ENCODE measurements at places on chromosomes 3 and 15. TPM values are rescaled to one million over a fixed set of nuclear protein-coding genes. Genes with fewer than 3 reads are reported as not detected.
A peak's percentile ranks its signal among the peaks of the same experiment; 100 is the strongest.

Gene CCDC54
- total RNA-seq, result not detected

Gene DNAH1
- total RNA-seq, result 69.2 TPM

Gene ZNF662
- 5.6 TPM for total RNA-seq

Gene FAH
- 8.1 TPM for total RNA-seq

Gene GNB4
- total RNA-seq, result 11.3 TPM

GRCh38 chr3:52299879-52300611 lies 12.4 kb downstream of the GLYCTK start:
- H3K27ac ChIP-seq, result no peak overlapping the region
- H3K36me3 ChIP-seq, result no peaks in the 10 kb centered on the region
- H3K27me3 ChIP-seq, result no peaks in the 10 kb centered on the region
- DNase-seq, result no peak
- no peaks in the 10 kb centered on the region for H3K4me1 ChIP-seq

DNA sequence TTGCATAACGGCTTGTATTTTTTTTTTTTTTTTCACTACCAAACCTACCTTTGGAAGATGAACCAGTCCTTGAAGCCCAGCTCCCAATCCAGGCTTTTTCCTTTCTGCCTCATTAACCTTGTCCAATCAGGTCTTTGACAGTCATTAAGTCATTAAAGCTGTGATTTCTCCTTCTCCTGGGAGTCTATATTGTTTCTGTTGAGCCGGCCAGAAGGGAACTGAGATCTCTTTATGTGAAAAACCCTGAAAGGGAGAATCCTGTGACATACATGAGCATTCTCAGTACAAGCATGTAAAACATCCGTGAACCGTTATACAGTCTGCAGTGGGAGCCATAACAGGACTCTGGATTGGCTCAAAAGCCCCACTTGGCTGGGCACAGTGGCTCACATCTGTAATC lies 40.0 kb downstream of the ZNF589 start:
- no peaks in the 10 kb centered on the region for H3K27me3 ChIP-seq
- H3K36me3 ChIP-seq, result no peaks in the 10 kb centered on the region
- no peaks in the 10 kb centered on the region for H3K4me1 ChIP-seq
- H3K4me3 ChIP-seq, result no peak overlapping the region
- no peak for DNase-seq
- no peak overlapping the region for H3K27ac ChIP-seq

DNA sequence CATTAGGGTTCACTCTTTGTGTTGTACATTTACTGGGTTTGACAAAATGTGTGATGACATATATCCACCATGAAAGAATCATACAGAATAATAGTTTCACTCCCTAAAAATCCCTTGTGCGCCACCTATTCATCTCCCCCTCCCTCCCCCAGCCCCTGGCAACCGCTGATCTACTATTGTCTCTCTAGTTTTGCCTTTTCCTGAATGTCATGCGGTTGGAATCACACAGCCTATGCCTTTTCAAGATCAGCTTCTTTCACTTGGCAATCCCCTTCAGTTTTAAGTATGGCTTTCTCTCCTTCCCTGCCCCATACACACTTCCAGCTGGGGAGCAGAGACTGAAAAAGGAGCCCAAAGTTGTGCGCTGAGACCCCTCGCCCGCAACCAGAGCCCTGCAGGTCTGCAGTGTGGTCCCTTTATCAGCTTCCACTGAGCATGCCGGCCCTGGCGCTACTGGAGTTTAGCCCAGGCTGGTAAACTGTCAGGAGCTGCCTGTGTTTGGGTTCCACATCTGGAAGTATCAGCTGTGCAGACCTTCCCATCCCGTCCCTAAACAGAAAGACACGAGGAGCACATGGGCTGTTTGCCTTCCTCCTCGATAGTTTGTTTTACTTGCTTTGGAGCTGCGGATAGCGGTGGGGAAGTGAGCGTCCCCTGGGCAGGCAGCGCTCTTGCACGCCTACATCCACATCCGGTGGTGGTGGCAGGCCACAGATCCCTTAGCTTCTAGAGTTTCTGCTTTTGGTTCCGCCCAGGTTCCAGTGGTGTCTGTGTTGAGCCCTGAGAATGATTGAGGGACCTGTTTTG lies 12.3 kb downstream of the BOC start:
- H3K4me3 ChIP-seq, result no peak overlapping the region
- H3K27me3 ChIP-seq, result no peaks in the 10 kb centered on the region
- H3K27ac ChIP-seq, result no peak overlapping the region
- no peaks in the 10 kb centered on the region for H3K4me1 ChIP-seq
- no peak for DNase-seq

GRCh38 chr15:72034859-72035650 lies 82.9 kb downstream of the MYO9A start:
- H3K4me3 ChIP-seq, result no peak overlapping the region
- DNase-seq, result no peak
- H3K36me3 ChIP-seq, result no peaks in the 10 kb centered on the region
- H3K4me1 ChIP-seq, result no peaks in the 10 kb centered on the region
- H3K27me3 ChIP-seq, result no peaks in the 10 kb centered on the region

- H3K4me1 ChIP-seq, result no peaks in the 10 kb centered on the region
- no peak overlapping the region for H3K4me3 ChIP-seq
- no peaks in the 10 kb centered on the region for H3K27me3 ChIP-seq
- DNase-seq, result no peak
- no peaks in the 10 kb centered on the region for H3K36me3 ChIP-seq
- no peak overlapping the region for H3K27ac ChIP-seq
These were observed 164.8 kb upstream of the NUDT16 start for GRCh38 chr3:131216801-131217200.

GRCh38 chr3:187976365-187976900 lies 177.5 kb upstream of the LPP start:
- no peak overlapping the region for H3K4me3 ChIP-seq
- H3K4me1 ChIP-seq, result peaks cover 40% of the 10 kb centered on the region
- H3K36me3 ChIP-seq, result no peaks in the 10 kb centered on the region
- no peaks in the 10 kb centered on the region for H3K27me3 ChIP-seq
- H3K27ac ChIP-seq, result no peak overlapping the region

GRCh38 chr3:94106268-94106667 lies 43.4 kb downstream of the NSUN3 start:
- no peak for DNase-seq
- no peaks in the 10 kb centered on the region for H3K4me1 ChIP-seq
- no peak overlapping the region for H3K27ac ChIP-seq
- no peaks in the 10 kb centered on the region for H3K27me3 ChIP-seq
- H3K4me3 ChIP-seq, result no peak overlapping the region

DNA sequence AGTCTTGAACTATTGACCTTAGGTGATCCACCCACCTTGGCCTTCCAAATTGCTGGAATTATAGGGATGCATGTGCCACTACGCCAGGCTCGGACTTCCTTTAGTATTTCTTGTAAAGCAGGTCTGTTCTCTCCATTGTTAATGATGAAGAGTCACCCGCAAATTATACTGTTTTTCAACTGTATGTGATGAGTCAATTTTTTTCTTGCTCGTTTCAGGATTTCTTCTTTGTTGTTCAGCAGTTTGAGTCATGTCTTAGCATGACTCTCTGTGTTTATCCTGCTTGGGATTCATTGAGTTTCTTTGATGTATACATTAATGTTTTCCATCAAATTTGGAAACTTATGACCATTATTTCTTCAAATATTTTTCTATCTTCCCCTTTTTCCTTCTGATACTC lies 28.9 kb downstream of the GRAMD1C start:
- H3K4me3 ChIP-seq, result no peak overlapping the region
- no peaks in the 10 kb centered on the region for H3K36me3 ChIP-seq
- H3K27me3 ChIP-seq, result no peaks in the 10 kb centered on the region

GRCh38 chr3:50275996-50276761 lies 2.7 kb upstream of the LSMEM2 start:
- H3K27ac ChIP-seq, result no peak overlapping the region
- DNase-seq, result no peak
- peaks cover 23% of the 10 kb centered on the region for H3K27me3 ChIP-seq
- H3K36me3 ChIP-seq, result no peaks in the 10 kb centered on the region

GRCh38 chr15:67180514-67181191 lies 73.8 kb downstream of the AAGAB start:
- no peak for DNase-seq
- H3K36me3 ChIP-seq, result no peaks in the 10 kb centered on the region
- H3K27me3 ChIP-seq, result no peaks in the 10 kb centered on the region
- H3K27ac ChIP-seq, result no peak overlapping the region
- H3K4me1 ChIP-seq, result no peaks in the 10 kb centered on the region
- no peak overlapping the region for H3K4me3 ChIP-seq

DNA sequence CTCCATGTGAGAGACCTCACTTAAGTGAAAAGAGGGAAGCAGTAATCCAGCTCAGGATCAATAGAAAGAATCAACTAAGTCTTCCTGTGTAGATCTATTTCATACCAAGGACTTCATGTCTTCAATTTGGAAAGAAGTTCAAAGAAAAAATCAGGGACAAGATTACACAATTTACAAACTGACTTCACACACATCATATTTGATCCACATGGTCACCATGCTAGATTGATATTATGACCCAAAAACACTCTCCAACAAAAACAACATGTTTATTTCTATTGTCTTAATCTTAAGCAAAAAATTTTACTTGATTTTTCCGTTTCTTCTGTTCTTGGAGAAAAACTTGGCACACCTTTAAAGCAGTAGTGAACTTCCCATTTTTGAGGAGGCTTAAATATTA lies 76.3 kb downstream of the THBS1 start:
- no peak for DNase-seq
- no peak overlapping the region for H3K27ac ChIP-seq
- no peaks in the 10 kb centered on the region for H3K36me3 ChIP-seq
- H3K4me1 ChIP-seq, result no peaks in the 10 kb centered on the region

GRCh38 chr15:40454904-40455391 lies 14.2 kb downstream of the BAHD1 start:
- H3K4me3 ChIP-seq, result peak overlapping the region; percentile 16
- H3K4me1 ChIP-seq, result peaks cover 39% of the 10 kb centered on the region
- H3K36me3 ChIP-seq, result peaks cover 20% of the 10 kb centered on the region
- DNase-seq, result no peak

GRCh38 chr15:41577863-41578735 lies 19.1 kb downstream of the TYRO3 start:
- no peak overlapping the region for H3K27ac ChIP-seq
- no peak for DNase-seq
- no peaks in the 10 kb centered on the region for H3K36me3 ChIP-seq
- H3K4me3 ChIP-seq, result no peak overlapping the region
- H3K27me3 ChIP-seq, result no peaks in the 10 kb centered on the region
- no peaks in the 10 kb centered on the region for H3K4me1 ChIP-seq

GRCh38 chr3:277873-278272 lies 81.3 kb downstream of the CHL1 start:
- no peak overlapping the region for H3K4me3 ChIP-seq
- H3K4me1 ChIP-seq, result no peaks in the 10 kb centered on the region
- no peak for DNase-seq
- H3K27ac ChIP-seq, result no peak overlapping the region
- no peaks in the 10 kb centered on the region for H3K27me3 ChIP-seq
- H3K36me3 ChIP-seq, result no peaks in the 10 kb centered on the region

GRCh38 chr3:105801397-105801796 lies 67.4 kb downstream of the CBLB start:
- no peaks in the 10 kb centered on the region for H3K27me3 ChIP-seq
- peaks cover 19% of the 10 kb centered on the region for H3K4me1 ChIP-seq
- no peak overlapping the region for H3K4me3 ChIP-seq
- no peak for DNase-seq
- no peak overlapping the region for H3K27ac ChIP-seq

GRCh38 chr3:1677576-1678156 lies 421.0 kb upstream of the CNTN4 start:
- no peak for DNase-seq
- H3K27me3 ChIP-seq, result no peaks in the 10 kb centered on the region
- H3K36me3 ChIP-seq, result no peaks in the 10 kb centered on the region
- H3K4me1 ChIP-seq, result no peaks in the 10 kb centered on the region
- H3K27ac ChIP-seq, result no peak overlapping the region

- no peak for DNase-seq
- no peak overlapping the region for H3K27ac ChIP-seq
- H3K36me3 ChIP-seq, result no peaks in the 10 kb centered on the region
- H3K4me3 ChIP-seq, result no peak overlapping the region
These were observed 170.3 kb upstream of the CCDC54 start for GRCh38 chr3:107206945-107207344.
